ENCODE measurements at places on chromosomes 3 and 15. TPM values are rescaled to one million over a fixed set of nuclear protein-coding genes. Genes with fewer than 3 reads are reported as not detected.

- ATAC-seq: peak; percentile 78
These were observed 612 bp downstream of the APPL1 start for GRCh38 chr3:57227930-57228751.

DNA sequence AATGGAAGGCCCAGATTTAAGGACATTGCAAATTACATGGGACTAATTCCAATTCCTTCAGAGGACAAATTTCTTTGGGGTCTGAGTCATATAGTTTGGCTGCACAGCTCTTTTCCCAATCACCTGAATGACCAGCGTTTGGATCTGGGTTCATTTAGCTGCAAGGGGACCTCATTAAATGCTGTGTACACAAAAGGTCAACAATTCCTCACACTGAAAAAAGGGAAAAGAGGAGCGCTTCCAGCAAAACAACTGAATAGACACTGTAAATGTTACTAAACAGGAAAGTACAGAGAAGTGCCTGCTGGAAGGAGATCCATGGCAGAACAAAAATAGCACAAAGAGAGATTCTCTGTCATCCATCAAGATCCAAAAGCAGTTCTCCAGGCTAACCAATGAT lies 356.0 kb upstream of the LMCD1 start:
- no peak for ATAC-seq

- no peak for ATAC-seq
These were observed 41.3 kb downstream of the TMED3 start for GRCh38 chr15:79352206-79352605.

GRCh38 chr3:46849686-46850467 lies 13.4 kb downstream of the MYL3 start:
- no peak for ATAC-seq

DNA sequence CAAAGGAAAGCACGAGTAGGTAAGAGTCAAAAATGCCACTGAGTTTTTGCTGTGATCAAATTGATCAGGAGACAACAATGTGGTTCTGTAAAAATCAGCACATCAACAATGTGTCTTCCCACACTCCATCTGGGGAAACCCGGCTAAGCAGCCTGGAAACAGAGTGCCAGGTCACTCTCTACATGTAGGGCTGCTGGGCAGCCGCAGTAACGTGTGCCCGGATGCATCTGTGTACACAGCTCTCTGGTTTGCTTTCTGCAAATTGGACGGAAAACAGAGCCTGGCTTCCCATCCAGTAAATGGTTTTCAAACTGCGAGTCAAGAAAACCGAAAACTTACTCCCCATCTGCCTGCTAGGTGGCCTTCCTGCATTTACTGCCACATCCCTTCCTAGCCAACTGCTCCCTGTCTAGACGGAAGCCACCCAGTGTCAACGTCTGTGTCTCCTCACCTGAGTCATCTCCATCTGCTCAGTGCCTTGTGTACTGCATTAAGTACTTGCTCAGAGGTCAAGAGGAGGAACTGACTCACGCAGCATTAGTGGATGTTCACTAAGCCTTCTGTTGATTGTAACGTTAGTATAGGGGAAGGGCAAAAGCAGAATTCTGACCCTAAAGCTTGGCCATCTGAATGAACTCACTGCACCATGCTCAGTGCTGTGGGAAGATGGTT lies 124.1 kb downstream of the TJP1 start:
- peak; percentile 79 for ATAC-seq

DNA sequence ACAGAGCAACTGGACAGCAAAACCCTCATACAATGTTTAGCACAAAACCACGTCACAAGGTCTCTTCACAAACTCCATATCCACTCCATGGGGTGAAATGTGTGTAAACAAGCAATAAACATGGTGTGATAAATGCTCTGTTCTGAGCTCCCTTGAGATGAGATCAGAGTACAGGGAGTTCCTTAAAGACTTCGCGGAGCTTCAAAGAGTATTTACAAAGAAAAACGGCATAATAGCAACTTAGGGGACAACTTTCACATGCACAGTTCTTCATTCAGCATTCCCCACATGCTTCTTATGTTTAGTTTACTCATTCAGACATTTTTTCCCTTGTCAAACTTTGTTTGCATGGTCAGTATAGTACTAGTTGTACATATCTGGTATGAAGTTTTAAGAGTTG lies 52.5 kb upstream of the SUCLG2 start:
- no peak for ATAC-seq

DNA sequence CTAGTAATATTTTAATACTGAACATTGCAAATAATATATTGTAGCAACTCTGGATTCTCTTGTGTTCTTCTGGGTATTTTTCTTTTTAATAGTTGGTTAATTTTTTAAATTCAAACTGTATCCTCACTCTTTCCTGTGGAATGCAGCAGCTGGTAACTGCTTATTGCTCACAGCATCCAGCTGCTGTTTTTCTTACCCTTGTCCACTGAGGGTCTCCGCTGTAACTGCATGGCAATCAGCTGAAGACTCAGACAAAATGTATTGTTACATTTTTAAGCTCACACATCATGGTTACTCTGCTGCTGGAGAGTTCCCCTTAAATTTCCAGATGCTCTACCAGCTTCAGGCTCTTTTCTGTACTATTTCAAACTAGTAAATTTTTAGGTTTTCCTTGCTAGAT lies 227.6 kb downstream of the MBNL1 start:
- no peak for ATAC-seq

GRCh38 chr15:92955706-92956105 lies 55.6 kb downstream of the CHD2 start:
- no peak for ATAC-seq

- ATAC-seq: no peak
These were observed 53.2 kb downstream of the ASTE1 start for GRCh38 chr3:130973406-130973805.

- no peak for ATAC-seq
These were observed 3.7 kb downstream of the CBLB start for GRCh38 chr3:105865016-105865623.

DNA sequence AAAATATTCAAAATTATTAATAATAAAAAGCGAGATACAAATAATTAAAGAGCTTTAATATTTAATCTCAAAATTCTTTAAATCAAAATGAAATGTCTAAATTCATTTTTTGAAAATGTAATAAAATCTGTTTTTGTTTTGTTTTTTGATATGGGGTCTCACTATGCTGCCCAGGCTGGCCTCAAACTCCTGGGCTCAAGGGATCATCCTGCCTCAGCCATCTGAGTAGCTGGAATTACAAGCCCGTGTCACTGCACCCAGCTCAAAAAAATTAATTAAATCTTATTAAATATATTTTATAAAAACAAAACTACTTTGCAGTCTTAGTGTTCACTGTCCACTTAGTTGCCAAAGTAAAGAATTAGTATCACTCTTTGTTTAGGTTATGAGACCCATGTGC lies 38.4 kb downstream of the FAH start:
- no peak for ATAC-seq

- ATAC-seq: no peak
These were observed 17.7 kb downstream of the STAG1 start for GRCh38 chr3:136734382-136735070.

- ATAC-seq: no peak
These were observed 756.1 kb upstream of the DPPA4 start for GRCh38 chr3:110093411-110093810.

GRCh38 chr3:194111336-194111735 lies 24.6 kb upstream of the HES1 start:
- ATAC-seq: peak; percentile 32

DNA sequence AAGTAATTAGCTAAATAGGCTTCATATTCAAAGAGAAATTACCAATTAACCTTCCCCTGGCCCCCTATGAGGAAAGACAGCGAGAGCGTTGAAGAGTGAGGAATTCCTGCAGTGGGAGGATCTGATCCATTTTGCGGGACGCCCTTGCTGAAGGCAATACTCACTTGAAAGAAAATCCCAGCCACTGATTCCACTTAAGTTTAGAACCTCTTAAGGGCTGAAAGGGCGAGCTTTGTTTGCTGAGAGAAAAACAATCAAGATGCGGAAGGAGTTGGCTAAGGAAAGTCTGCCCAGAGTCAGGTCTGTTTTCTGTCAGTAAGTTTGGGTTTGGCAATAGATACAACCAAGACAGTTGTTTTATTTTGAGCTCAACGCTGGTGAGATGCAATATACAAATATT lies 102.8 kb upstream of the GBE1 start:
- no peak for ATAC-seq

GRCh38 chr15:76342382-76343201 lies 6.0 kb downstream of the ISL2 start:
- ATAC-seq: no peak

DNA sequence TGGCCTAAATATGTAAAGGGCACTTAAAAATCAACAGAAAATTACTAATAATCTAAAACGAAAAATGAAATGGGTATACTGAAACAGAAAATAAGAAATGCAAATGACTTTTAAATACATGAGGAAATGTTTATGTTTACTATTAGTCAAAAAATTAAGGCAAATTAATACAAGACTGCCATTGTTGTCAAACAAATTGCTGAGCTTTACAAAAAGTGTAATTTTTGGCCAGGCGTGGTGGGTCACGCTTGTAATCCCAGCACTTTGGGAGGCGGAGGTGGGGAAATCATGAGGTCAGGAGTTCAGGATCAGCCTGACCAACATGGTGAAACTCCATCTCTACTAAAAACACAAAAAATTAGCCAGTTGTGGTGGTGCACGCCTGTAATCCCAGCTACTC lies 343.9 kb upstream of the SGO1 start:
- ATAC-seq: no peak

DNA sequence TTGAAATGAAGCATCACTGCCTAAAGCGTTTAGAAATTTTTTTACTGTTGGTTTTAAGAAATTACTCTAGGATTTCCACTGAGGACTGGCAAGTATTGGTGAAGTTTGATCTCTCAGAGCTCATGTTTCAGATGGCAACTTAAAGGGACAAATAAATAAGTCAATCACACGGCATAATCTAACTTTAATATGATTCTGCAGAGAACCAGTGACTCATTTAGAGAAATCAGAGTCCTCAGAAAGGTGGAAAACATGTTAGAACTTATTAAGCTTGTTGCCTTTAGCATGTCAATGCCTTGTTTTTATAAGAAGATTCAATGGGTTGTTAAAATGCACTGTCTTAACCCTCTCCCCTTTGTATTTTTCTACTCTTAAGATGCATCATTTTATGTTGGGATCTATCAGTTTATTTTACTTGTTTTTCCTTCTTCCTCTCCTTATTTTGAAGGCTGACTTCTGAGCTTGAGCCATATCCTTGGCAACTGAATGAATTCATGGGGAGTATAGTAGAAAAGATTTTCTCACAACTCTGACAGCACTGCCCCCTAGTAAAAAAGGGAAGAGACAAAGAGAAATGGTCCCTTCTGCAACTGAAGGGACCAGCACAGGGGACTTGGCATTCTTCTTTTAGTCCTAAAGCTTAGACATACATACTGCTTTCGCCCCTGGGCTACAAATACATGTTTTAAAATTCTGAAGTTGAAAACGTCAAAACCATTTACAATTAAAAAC lies 431.2 kb downstream of the LPP start:
- ATAC-seq: peak; percentile 61

DNA sequence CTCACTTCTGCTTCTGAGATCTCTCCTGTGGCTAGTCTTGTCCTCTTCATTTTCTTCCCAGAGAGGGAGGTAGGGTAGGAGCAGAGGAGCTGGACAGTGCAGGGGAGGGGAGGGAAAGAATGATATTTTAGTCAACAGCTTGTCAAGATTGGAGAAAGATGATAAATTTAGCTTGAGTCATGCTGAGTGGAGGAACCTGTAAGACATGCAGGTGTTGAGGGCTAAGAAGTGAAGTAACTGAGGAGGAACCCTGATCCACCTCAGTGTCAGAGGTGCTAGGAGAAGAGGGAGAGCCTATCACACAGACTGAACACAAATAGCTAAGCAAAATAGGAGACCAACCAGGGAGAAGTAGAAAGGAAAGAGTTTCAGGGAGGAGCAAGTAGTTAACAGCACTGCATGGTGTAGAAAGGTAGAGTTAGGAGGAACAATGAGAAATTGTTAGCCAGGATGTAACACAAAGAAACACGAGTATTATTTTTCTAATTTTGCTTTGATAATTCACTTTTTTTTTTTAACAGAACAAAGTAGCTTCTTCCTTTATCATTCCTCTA lies 108.2 kb upstream of the CHRM5 start:
- peak; percentile 78 for ATAC-seq

DNA sequence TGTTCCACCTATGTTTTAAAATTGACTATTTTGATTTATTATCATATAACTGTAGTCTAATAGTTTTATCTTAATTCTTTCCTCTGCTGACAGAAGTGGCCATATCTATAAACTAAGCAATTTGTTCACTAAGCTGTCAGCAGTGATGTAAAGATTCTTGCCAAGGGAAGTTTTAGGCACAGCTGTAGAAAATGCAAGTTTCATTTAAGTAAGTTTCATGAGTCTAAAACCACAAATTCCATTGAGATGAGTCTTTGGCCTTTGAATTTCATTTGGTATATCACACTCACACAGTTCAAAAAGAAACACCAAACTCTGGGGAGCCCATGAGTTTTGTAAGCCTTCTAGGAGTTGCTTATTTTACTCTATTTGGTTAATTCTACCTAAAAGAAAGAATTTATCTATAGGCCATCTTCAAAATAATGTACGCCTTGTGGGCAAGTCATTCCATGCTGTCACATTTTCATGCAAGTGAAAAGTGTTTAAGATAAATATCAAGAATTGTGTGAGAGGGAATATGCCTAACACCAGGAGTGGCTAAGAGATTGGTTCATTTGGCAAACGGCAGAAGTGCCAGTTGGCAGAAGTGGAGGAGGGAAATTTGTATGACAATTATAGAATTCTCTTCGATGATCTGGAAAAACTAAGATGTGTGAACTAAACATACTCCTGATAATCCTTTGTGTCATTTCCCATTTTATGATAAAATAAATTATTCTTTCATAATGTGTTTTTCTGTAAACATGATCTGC lies 292.9 kb downstream of the ZIC4 start:
- no peak for ATAC-seq

DNA sequence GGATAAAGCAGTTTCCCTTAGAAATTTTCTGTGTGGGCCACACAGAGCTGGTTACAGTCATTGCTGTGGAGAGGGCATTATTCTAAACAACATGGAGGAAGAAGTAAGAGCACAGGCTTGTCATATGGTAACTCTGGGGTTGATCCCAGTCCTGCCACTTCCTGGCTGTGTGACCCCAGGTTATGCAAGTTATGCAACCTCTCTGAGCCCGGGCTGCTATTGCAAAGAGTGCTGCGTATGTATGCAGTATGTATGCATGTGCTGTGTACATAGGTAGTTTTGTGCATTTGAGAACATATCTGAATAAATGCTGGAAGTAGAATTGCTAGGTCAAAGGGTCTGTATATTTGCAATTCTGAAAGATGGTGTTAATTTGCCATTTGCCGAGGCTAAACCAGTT lies 9.2 kb downstream of the SPSB4 start:
- no peak for ATAC-seq

Gene PLA2G4F
- total RNA-seq: 34.9 TPM

Gene CYP8B1
- total RNA-seq: not detected

Gene PRR20G
- total RNA-seq: not detected

Gene C2CD4B
- 0.24 TPM for total RNA-seq

Gene TICRR
- total RNA-seq: 17.0 TPM

Gene MED12L
- total RNA-seq: 0.32 TPM

Gene RASGRP1
- 21.2 TPM for total RNA-seq

Gene ADCY5
- 2.7 TPM for total RNA-seq

Gene CACNA1D
- 0.52 TPM for total RNA-seq

Gene RFT1
- total RNA-seq: 15.8 TPM

Gene IL16
- total RNA-seq: 2.7 TPM

Gene ERC2
- 0.48 TPM for total RNA-seq

Gene ZBED2
- 6.8 TPM for total RNA-seq

Gene CFAP100
- not detected for total RNA-seq

Gene CA12
- total RNA-seq: 138 TPM

Gene B3GALNT1
- total RNA-seq: 5.2 TPM

Gene IMP3
- total RNA-seq: 68.1 TPM

Gene SLC12A6
- 48.9 TPM for total RNA-seq

Gene STAB1
- 21.2 TPM for total RNA-seq

Gene SH2D7
- total RNA-seq: not detected

Gene PIAS1
- total RNA-seq: 24.4 TPM

Gene SCAANT1
- not detected for total RNA-seq

Data from esophagus mucosa (tissue), 1 donor.